Activated CD8-positive, alpha-beta memory T cell treated with anti-CD3 and anti-CD28 coated beads for 1 hour (primary cell): ENCODE measurements at places on chromosomes 4 and X.

DNA sequence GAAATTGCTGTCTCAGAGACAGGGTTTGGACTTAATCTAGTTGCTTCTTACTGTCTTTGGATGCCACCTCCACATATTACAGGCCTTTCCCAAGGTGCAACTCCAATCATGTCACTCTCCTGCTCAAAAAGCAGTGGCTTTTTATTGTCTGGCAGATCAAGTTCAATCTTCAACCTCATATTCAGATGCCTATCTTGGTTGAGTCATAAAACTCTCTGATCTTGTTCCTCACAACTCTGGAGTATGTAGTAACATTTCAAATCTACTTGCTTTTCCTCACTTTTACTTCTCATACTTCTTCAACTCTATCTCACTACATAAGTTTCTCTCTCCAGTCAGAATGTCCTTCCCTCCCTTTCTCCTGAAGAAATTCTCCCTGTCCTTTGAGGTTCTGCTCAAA, 180.6 kb downstream of the VSIG4 start:
- DNase-seq, result no peak

DNA sequence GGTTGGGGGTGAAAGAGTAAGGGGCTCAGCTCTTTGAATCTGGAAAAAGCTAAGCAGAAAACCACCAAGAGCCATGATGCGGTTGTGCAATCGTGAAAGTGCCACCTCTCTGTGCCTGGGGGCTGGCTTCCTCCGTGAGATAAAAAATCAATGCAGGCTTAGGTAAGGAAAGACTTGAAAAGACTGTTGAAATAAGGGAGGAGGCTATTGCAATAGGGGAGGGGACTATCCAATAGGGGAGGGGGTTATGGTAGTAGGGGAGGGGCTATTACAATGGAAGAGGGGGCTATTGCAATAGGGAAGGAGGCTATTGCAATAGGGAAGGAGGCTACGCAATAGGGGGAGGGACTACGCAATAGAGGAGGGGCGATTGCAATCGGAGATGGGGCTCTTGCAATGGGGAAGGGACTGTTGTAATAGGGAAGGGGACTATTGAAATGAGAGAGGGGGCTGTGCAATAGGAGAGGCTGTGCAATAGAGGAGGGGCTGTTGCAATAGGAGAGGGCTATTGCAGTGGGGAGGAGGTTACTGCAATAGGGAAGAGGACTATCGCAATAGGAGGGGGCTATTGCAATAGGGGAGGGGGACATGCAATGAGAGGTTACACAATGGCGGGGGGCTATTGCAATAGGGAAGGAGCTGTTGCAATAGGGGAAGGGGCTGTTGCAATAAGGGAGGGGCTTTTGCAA, 162.3 kb upstream of the PSAPL1 start:
- DNase-seq, result no peak

DNA sequence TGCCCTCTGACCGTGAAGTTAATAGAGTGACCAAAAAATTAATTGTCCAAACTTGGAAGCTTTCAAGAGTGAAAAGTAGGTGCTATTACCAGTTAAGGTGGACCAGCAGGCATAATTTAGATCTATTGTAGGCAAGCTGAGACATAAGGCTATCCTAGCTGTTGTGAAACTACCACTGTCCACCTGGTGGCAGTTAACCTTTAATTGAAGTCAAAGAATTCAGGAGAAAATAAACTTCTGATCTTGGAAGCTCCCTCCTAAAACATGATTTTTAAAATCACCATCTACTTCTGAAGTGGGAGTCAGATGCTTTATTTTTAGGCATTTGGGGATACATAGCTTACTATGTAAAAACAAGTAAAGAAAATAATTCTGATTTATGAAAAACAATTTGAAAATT, 636.3 kb upstream of the HTR2C start:
- DNase-seq, result no peak

- no peak for DNase-seq
Observed at GRCh38 chrX:133083899-133084298, 13.0 kb downstream of the USP26 start.

GRCh38 chr4:86846921-86847320, 2.3 kb downstream of the SLC10A6 start:
- DNase-seq, result no peak

- peak; percentile 16 for DNase-seq
Observed at GRCh38 chrX:151393514-151393913, 3.5 kb upstream of the VMA21 start.

GRCh38 chrX:124275182-124275894, 57.1 kb upstream of the TEX13D start:
- DNase-seq, result no peak

DNA sequence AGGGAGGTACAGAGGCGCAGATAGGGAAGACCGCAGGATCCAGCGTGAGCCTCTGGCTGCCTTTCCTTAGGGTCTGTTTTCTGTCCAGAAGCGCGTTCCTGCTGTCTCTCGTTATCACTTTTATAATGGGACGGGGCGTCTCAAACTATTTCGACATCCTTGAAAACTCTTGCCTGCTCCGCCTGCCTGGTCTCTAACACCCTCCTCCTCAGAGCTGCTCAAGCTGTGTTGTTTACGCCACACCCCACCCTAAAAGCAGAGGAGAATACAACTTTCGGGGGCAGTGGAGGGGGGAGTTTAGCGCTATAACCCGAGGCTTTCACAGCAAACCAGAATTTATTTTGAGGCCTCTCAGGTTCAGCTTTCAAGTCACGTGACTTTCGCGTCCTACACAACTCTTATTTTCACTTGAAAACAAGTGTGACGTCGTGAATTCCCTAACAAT, 646 bp upstream of the FAM3A start:
- no peak for DNase-seq

DNA sequence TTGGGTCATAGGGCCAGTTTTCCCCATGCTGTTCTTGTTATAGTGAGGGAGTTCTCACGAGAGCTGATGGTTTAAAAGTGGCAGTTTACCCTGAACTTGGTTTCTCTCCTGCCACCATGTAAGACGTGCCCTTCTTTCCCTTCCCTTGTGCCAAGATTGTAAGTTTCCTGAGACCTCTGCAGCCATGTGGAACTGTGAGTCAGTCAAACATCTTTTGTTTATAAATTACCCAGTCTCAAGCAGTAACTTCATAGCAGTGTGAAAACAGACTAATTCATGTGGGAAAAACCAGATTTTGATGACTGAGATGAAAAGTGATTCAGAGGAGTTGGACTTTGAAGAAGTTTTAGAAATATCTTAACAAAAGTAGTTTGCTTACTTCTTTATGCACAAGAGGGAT, 101.4 kb downstream of the ARHGAP10 start:
- no peak for DNase-seq

GRCh38 chr4:15598644-15599043, 56.5 kb downstream of the FBXL5 start:
- no peak for DNase-seq

DNA sequence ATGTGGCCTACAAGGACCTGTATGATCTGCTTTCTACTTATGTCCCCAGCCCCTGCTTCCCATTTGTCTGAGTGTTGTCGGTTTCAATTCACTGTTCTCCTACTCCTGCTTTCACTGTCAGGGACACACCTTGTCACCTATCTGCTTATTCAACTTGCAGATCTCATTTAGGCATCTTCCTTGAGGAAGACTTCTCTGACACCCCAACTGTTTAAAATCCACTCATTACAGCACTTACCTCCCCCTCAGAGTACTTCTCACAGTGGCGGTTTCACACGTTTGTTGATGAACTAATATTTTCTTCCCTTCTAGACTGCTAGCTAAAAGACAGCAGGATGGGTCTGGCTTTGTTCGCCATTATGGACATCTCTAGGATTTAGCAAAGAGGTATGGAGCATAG, 279.9 kb upstream of the TET2 start:
- DNase-seq, result no peak

GRCh38 chr4:28225050-28225449, 1364.4 kb downstream of the STIM2 start:
- no peak for DNase-seq

DNA sequence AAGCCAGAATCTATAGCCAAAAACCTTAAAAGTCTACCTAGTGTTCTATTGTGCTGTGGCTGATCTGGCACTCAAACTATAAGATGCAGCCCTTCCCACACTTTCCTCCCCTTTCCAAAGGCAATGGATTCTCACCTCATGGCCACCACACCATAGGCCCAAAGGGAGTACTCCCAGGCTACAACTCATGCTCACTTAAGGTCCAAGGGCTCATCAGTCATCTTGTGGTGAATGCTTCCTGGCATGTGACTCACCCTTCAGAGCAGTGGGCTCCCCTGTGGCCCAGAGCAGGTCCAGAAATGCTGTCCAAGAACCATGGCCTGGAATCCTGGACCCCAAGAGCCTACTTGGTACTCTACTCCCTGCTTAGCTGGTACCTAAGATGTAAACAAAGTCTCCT, 181.0 kb downstream of the CHRDL1 start:
- DNase-seq, result no peak

GRCh38 chr4:126593626-126594025, 1039.1 kb upstream of the INTU start:
- no peak for DNase-seq

DNA sequence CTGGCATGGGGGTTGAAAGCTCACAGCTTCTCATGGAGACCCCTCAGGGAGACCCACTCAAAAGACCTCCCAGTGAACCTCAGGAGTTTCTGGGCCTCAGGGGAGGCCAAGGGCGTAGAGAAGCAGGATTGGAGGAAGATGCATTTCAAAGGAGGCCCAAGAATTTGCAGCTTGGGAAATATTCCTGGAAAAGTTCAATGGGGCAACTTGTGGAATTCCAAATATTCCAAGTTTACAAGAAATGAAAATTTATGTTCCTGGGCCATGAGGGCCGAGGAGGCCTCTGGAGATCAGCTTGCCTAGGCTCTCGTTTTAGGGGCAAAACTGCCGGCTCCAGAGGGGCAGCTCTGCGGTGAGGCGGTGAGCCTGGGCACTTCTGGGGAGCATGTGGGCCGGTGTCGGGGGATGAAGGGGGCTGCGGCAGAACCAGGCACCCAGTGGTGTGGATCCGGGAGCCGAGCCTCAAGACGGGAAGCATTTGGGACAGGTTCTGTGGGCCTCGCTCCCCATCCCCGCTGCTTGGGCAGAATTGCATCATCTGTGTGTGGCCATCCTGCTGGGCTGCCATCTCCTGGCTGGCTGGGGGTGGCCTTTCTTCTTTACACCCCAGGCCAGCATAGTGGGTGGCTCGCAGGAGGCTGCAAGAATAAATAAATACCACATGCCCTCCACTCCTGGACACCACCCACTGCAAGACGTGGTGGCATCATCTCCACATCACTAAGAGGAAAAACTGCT, 54.6 kb upstream of the GPR78 start:
- no peak for DNase-seq

- DNase-seq, result no peak
Observed at GRCh38 chr4:17812125-17812524, 1.3 kb downstream of the NCAPG start.

- no peak for DNase-seq
Observed at GRCh38 chr4:71147261-71147660, 153.8 kb downstream of the DCK start.

GRCh38 chrX:10444204-10444603, 176.2 kb downstream of the MID1 start:
- no peak for DNase-seq

DNA sequence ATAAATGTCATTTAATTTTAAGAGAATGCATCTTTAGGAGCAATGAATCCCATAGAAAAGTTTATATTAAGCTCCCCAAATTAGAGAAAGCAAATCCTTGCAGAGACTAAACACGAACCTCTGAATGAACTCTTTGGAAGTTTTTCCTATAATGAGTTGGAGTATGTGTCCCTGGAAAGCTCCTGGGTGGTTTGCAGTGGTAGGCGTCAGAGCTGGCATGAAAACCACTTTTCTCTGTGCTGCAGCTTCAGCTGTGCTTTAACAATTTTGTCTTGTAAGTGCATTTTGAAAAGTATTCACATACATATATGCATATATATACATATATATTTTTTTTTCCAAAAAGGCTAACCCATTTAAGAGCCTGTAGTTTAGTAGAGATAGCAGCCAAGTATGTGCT, 148.7 kb upstream of the TBC1D9 start:
- no peak for DNase-seq

- no peak for DNase-seq
Observed at GRCh38 chr4:121953860-121954259, 2.0 kb upstream of the TRPC3 start.

- DNase-seq, result no peak
Observed at GRCh38 chr4:4778554-4778953, 80.9 kb upstream of the MSX1 start.

DNA sequence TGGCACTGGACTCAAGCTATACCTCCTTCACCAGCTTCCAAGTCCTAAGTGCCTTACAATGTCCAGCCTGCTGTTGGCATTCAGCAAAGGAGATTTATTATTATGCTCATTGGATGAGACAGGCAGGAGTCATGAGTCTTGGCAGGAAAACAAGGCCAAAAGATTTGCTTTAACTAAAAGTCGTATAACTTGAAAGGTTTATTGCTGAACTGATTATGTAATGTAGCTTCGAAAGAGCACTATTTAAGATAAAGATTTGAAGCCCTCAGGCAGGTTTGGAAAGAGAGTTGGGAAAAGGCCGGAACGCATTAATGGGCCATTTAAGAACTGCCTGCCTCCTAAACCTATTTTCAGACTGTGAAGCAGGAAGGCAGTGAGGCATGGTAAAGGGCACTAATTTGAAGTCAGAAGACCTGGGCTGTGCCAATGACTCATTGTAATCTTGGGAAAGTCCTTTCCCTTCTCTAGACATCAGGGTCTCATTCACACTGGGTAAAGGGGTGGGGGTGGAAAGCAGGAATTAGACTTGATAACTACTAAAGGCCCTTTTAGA, 280.5 kb upstream of the EDA2R start:
- DNase-seq, result no peak

DNA sequence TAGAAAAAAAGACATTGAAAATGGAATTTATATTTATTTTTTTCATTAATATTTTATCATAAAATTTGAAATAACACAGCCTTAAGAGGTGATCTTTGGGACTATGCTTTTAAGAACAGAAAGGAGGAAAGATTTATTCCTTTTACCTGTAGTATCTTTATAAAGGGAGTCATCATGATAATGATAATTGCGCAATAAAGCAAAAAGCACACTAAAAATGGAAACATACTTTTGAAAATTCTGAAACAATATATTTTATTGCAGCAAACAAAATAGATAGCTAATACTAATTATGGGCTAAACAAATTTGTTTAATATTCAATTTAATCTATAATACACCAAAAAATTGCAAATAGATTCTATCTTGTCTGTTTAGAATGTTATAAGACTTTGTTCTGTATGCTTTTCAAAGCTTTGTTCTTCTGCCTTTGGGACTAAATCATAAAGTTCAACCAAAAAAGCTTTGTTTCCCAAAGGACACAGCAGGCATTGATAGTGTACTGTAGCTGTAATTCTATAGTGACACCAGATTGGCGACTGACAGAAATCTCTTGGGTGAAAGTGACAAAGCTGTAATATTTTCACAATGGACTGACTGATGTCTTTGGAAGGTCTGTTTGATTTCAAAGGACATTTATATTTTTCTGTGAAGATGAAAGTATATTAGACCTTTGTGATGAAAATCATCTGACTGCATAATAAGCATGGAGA, 2156.6 kb upstream of the TENM3 start:
- no peak for DNase-seq

- no peak for DNase-seq
Observed at GRCh38 chr4:40887764-40888131, 138.0 kb downstream of the NSUN7 start.

- DNase-seq, result no peak
Observed at GRCh38 chr4:23613782-23614181, 276.1 kb downstream of the PPARGC1A start.
